Neuronal stem cell (in vitro differentiated cells): ENCODE measurements at places on chromosomes 4 and X.
A peak's percentile ranks its signal among the peaks of the same experiment; 100 is the strongest.

DNA sequence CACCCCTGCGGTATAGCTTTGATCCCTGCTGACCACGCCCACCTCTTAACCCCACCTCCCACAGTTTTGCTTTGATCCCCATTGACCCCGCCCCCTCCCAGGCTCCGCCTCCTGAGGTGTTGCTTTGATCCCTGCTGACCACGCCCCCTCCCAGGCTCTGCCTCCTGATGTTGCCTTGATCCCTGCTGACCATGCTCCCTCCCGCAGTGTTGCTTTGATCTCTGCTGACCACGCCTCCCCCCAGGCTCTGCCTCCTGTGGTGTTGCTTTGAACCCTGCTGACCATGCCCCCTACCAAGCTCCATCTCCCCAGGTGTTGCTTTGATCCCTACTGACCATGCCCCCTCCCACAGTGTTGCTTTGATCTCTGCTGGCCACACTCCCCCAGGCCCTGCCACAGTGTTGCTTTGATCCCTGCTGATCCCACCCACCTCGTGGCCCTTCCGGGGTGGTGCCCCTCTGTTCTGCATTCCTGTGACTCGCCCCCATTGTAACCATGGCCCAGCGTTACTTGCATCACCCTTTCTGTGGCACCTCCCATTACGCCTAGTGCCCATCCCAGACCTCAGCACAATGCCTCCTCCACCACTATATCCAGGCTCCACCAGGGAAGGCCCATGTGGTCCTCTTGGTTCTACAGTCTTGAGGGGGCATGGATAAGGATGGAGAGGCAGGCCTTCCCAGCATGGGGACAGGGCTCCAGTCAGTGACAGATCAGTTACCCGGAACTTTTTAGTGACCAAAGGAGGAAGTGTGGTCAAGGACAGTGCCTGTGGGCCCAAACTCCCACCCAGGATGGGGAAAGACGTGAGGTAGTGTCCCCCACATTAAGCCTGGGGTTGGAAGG is 70.8 kb downstream of the ADRA2C start:
- peak; percentile 14 for DNase-seq

DNA sequence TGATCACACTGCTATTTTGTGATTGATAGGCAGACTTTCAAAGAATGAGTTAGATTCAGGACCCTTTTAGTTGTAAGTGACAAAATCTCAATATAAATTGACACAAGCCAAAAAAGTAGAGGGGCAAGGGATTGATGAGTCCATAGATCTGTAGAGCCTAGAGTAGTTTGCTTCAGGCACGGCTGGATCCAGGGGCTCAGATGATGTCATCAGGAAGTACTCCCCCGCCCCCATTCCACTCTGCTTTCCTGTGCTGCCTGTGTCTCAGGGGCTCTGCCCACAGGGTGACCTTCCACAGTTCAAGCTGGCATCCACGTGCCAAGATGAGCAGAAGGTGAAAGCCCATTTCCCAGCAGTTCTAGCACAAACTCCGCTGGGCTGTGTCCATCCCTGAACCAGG is 13.6 kb downstream of the WFS1 start:
- DNase-seq = no peak

GRCh38 chr4:38145033-38145678 is 185.0 kb downstream of the PTTG2 start:
- no peak for DNase-seq

DNA sequence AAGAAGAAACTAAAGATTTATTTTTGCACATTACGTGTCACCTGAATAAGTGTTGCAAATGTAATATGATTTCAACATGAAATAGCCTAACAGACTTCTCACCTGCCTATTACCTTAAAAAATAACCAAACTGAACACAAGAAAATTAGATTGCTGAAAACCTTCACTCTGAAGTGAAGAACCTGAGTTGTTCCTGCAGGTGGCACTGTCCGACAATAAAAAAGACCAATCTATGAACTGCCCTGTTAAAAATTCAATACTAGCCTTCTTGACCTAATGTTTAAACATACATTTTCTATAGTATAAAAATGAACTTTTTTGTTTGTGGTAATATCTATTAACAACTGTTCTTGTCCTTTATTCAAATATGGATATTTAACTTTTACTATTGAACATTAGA is 69.2 kb upstream of the PNPLA4 start:
- peak; percentile 8 for DNase-seq

DNA sequence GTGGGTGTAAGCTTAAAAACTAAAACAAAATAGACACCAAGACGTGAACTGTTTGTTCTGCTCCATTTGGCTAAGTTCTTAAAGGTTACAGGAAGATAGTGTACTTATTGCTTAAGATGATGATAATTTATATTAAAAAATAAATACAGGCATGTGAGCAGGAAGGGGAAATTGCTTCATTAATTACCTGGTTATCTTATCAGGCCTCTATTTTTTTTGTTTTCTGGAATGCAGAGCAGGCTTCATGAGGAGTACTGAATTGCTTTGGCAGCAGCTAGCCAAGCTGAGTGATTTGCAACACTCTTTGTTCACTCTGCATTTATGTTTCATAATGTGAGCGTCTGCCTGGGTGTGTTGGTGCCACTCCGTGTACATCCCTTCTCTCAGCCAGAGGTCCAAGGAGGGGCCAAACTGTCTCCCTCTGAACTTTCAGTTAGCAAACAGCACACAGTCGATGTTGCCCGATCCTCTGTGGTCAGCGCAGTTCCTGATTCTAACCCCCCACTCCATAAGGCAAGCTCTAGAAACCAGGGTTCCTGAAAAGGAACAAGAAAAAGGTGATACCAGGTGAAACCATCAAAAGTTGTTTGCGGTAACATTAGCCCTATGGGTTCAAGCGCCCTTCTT is 348.2 kb downstream of the SPRY1 start:
- DNase-seq = no peak

DNA sequence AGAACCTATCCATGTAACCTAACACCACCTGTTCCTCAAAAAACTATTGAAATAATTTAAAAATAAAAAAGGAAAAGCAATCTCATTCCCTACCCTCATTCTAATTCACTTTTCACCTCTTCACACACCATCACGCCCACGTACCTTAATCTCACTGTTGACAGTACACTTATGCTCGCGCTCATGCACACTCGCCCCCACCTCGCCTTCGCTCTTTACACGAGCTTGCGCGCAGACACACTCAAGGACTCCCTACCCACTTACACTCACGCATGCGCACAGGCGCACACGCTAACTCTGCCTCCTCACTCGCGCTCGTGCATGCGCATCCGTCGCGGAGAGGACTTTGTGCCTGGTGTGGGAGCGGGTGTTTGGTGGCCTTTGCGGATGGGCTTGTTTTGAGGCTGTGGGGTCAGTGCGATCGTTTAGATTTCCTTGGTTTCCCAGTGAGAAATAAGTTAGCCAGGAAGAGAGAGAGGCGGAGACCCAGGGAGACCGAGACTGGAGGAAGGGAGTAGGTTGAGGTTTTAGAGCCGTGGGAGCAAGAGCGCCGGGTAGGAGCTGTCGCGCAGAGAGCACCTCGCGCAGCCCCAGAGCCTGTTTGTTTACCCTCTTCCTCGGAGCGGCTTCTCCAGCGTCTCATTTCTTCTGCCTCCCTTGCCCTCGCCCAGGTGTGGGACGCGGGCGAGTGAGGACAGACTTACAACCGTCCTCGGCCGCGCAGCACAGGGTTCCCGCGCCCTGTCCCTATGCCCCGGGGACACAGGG is 8.1 kb upstream of the GSX2 start:
- DNase-seq = no peak

DNA sequence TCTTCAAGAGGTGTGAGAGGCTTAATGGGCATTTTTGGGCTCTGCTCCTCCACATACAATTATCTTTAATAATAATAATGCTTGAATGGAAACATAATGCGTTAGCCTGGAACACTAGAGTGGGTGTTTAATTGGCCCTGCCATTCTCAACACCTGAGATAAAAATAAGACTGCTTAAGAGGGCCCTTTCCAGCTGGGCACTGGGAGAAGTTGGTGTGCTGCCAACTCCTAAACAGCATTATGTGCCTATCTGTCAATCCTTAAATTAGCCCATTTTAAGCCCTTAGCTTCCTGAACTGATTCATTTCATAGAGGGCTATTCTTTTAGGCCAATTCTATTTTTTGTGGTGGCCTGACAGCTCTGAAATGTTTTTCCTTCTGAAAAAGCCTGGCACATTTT is 211.1 kb upstream of the ZIC3 start:
- DNase-seq = no peak

GRCh38 chr4:152941411-152941810 is 5.3 kb downstream of the FHDC1 start:
- DNase-seq = no peak
